Neural crest cell (in vitro differentiated cells): ENCODE measurements at places on chromosomes 16 and 17. TPM values are rescaled to one million over a fixed set of nuclear protein-coding genes. Genes with fewer than 3 reads are reported as not detected.

- no peak for DNase-seq
Measured at GRCh38 chr17:73007407-73007806, 85.1 kb downstream of the SLC39A11 start.

The UBE2I gene
- total RNA-seq = 301 and 311 TPM in 2 replicates

DNA sequence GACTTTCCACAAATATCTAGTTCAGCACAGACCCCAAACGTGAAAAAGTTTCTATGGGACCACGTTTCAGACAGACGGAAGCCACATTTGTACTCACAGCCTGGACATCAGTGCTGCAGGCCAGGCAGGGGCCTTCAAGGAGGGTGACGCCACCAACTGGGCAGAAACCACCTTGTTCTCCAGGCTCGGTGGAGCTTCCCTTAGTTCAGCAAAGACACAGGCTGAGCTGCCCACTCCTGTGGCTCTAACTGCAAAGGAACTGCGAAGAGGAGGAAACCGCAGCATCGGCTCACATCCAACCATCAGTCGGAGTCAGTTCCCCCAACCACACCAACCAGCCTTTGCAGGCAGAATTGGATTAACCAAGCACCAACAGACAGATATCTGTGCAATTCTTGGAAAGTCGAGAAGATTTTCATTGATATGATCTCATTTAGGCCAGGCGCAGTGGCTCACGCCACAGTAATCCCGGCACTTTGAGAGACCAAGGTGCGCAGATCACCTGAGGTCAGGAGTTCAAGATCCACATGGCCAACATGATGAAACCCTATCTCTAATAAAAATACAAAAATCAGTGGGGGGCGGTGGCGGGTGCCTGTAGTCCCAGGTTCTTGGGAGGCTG lies 73.3 kb upstream of the CNEP1R1 start:
- no peak for DNase-seq

DNA sequence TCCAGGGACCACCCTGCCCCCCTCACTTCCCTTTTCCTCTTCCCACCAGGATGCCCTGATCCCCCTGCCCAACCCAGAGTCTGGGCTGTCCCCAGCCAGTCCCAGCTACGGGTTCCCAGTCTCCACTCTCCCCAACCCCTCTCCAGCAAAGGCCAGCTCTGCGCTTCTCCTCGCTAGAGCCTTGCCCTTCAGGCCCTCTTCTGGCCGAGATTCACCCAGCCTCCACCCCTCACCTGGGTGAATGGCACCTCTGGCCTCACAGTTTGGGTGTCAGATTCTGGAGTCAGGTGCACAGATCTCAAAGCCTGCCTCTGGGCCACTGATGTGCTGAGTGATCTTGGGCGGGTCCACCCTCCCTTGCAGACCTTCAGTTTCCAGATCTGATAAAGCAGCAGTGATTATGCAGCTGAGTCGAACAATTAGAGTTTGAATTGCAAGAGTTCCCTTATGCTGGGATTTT lies 185.6 kb upstream of the TNRC6C start:
- no peak for DNase-seq

DNA sequence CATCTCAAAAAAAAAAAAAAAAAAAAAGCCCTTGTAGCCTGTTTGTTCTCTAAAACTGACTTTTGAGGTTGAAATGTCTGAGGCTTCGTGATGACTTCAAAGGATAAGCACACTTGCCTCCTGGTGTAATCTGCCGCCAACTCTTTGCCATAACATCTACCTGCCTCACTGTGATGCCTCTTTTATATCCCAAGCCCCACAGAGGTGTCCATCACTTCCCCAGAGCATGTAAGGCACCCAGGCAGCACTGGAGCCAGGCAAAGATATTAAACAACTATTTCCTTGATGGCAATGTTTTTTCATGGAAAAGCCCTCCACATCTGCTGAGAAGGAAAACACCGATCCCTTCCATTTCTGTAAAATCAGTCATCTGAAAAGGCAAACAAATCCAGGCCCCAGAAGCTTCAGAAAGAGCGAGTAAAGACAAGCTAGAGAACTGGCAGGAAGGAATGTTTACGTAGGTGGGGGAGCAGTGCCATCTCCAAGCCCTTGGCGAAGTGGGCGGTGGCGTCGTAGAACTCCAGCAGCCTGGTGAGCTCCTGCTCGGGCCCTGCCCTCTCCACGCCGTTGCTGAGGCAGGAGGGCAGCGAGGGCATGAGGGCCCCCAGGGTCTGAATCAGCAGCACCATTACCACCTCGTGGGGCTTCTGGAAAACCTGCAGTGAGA lies 28.6 kb downstream of the COG7 start:
- no peak for DNase-seq
